Activated CD4-positive, alpha-beta memory T cell treated with anti-CD3 and anti-CD28 coated beads for 36 hours (primary cell): ENCODE measurements at places on chromosomes 2 and 18. TPM values are rescaled to one million over a fixed set of nuclear protein-coding genes. Genes with fewer than 3 reads are reported as not detected.

L3MBTL4 gene
- total RNA-seq, result 0.31 TPM

GRCh38 chr18:78596794-78597345 is 382.7 kb upstream of the SALL3 start:
- DNase-seq, result no peak

CKAP2L gene
- total RNA-seq, result 46.1 TPM

DNA sequence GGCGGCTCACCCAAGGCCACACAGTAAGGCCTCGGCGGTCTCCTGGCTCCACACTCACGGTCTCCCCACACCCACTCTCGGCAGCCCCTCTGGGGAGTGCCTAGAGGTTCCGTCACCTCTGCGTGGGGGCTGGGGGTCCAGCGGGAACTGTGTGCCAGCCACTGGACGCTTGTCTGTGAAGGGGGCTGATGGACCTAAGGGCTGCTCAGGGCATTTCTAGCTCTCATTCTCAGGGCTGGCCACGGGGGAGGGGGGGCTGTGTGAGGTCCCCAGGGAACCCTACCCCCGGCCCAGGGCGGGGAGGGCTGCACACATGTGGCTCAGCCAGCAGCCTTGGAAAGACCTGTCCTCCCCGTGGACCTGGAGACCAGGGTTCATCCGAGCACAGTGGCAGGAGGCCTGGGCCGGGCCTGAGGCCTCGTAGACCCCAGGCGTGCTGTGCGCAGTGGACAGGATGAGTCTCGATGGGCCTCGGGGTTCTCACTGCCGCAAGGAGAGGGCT is 27.1 kb upstream of the ODC1 start:
- no peak for DNase-seq

RTP5 gene
- total RNA-seq, result 0.10 TPM

- DNase-seq, result no peak
Observed at GRCh38 chr2:133431289-133431688, 137.0 kb downstream of the NCKAP5 start.

DNA sequence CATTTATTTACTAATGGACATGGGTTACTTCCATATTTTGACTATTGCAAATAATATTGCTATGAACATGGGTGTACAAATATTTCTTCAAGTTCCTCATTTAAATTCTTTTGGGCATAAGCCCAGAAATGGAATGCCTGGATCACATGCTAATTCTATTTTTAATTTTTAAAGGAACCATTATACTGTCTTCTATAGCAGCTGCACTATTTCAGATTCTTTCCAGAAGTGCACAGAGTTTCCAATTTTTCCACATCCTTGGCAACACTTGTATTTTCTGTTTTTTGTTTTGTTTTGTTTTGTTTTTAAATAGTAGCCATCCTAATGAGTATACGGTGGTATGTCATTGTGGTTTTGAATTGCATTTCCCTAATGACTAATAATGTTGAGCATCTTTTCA is 8.5 kb upstream of the RALBP1 start:
- DNase-seq, result no peak

DNA sequence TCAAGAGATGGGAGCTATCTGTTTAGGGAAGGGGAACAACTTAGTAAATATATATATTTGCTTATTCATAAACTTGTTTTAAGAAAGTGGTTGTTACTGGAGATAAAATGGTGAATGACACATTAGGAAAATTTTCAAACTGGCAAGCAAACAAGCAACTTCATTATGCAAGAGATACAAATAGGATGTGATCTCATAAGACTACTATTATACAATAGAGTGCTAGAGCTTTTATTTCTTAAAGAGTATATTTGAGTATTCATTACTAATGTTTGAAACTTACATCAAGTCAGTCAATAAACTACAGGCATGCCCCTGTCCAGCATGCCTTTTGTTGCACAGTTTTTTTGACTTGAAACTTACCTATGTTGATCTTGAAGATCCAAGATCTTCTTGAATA is 355.2 kb upstream of the KCNJ3 start:
- no peak for DNase-seq

DNA sequence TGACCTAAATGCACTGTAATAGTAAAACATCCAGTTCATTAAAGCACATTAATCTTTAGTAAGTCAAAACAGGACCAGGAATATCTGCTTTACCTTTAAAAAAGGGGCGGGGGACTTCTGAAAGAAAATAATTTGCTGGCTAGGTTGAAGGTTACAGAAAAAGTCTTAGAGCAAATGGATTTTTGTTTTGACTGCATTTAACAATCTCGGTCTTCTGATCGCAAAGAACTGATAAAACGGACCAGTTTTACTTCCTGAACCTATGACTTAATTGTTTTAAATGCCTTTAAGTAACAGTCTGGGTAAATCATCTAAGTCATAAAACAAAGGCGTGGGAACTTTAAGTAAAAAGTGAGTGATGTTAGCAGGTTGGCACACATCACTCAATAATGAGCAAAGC is 783 bp downstream of the BUB1 start:
- no peak for DNase-seq

- no peak for DNase-seq
Observed at GRCh38 chr2:67612576-67613042, 215.5 kb downstream of the ETAA1 start.

CYRIA gene
- 0.99 TPM for total RNA-seq

DNA sequence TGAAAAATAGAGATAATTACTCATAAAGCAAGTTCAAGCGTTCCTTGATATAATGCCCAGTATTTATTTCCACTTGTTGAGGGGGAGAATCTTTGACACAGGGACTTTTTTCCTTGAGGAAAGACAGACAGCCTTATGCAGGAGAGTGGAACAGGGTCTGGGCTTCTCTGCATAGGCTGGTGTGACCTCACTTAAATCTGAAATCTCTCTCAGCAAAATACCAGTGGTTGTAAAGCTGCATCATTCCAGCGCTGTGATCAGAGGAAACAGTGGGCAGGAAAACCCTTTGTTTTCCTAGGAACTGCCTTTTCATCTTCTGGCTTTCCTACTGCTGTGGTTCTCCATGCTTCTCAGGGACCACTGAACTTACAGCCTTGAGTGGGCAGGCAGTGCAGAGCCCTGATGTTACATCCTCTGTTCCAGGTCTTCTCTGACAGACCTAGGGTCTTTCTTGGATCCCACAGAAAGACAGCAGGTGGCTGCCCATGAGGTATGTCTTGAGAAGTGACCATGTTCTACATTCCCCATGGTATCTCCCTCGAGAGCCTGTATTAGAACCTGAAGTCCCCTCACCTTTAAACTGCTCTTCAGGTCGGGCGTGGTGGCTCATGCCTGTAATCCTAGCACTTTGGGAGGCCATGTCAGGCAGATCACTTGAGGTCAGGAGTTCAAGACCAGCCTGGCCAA is 17.6 kb upstream of the MAP4K4 start:
- no peak for DNase-seq

DNA sequence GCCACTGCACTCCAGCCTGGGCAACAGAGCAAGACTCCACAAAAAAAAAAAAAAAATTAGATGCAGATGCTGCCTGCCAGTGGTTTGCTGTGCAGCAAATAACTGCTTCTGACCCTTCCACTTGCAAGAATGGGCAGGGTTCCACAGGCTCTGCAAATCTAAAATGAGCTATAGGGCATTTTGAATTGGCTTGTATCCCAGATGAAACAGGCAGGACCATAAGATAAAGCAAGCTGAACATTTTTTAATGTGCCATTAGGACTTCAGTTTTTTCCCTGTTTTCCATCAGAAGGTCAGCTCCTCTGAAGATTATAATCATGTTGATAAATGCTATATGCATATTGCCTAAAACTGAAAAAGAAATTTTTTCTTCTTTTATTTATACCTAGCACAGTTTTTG is 15.7 kb upstream of the FZD7 start:
- no peak for DNase-seq

DNA sequence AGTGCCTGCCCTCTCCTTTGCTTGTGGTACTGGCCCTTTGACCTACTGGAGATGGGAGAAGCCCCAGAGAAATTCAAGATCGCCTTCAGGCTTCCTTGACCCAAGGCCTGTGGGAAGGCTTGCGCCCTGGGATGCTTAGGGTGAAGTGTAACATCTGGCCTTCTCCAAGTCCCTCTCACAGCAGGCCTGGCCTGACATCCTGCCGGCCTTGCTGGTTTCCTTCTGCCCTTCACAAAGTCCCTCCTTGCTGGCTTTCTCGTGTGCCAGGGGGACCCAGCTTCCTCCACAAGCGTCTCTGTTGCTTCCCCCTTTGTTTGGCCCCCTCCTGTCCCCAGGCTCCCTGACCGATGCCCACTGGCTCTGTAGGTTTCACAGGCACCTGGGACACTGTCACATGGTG is 26.4 kb downstream of the TCF7L1 start:
- DNase-seq, result no peak

GRCh38 chr18:832085-832681 is 20.1 kb upstream of the YES1 start:
- peak; percentile 40 for DNase-seq

DNA sequence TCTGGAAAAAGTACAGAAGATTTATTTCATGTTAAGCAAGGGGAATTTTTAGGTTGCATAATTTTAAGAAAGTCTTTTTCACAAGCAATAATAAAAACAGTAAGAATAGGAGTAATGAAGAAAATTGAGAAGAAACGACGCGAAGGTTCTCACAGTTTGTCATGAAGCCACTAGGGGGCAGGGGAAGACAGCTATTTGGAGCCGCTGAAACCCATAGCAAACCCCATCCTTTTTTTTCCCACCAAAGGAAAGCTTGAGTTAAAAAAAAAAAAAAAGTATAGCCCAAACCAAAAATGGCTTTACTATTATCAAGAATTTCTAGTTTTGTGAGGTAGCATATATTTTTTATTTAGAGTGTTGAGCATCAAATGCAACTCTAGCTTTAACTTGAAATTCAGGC is 300.9 kb downstream of the PHLPP1 start:
- DNase-seq, result peak; percentile 63

GRCh38 chr2:40147360-40147759 is 304.5 kb downstream of the SLC8A1 start:
- DNase-seq, result no peak

DNA sequence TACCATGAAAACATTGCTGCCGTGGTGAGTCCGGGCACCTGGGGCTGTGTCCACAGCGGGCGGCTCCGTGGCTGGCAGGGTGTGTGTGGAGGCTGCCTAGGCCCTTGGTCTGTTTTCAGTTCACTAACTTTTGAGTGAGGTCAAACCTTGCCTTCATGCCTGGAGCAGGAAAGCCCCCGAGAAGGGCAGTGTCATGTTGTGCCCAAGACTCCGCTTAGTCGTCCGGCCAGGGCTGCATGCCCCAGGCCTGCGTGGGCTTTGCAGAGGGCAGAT is 24.1 kb downstream of the MAL start:
- DNase-seq, result no peak

- DNase-seq, result no peak
Observed at GRCh38 chr2:200450288-200450687, 59.6 kb downstream of the KCTD18 start.

DNA sequence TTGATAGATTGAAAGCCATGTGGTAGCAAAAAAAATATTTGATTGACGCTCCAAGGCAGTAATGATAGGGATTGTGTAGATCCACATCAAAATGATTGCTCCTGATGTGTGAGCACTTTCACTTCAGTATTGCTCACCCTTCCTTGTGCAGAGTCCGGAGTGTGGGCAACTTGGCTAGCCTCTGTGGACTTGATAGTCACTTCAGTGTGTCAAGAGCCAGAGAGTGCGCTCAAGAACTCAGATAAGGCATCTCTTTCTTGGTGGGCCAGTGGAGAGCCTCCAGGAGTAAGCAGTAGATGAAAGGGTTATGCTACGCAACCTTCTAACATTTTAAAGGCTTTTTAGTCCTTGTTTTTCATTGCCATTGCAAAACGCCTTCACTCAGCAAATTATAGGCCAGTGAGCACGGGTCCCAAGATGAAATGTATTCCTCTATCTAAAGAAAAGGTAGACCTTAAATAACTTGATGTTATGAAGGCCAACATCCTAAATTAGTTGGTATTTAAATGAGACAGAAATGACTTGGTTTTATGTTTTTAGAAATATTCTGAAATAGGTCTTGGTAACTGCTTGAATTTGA is 84.4 kb downstream of the MEIS1 start:
- DNase-seq, result no peak

DNA sequence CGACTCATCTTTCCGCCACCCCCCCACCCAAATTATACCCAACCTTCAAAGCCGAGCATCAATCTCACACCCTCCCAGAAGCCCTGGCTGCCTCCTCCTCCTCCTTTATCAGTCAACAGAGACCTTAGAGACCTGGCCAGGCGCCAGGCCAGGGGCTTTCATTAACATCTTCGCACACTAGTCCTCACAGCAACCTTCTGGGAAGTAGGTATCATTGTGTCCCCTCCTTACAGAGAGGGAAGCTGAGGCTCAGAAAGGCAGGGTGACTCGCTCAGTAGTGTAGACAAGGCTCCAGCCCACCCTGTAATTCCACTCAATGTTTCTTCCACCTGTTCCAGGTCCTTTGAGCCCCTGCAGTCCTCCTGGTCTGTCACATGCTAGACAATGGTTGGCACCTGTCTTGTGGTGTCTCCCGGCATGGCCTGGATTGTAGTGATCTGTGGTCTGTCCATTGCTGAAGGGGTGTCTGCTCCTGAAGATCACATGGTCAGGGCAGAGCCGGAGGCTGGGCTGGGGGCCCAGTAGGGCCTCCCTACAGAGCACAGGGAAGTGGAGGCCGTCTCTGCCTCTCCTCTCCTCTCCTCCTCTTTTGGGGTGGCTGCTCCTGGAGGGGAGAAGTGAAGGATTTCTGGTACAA is 36.0 kb downstream of the KLHL29 start:
- no peak for DNase-seq

GTF3C2 gene
- 64.5 TPM for total RNA-seq

GRCh38 chr2:174054926-174055325 is 89.8 kb upstream of the SP3 start:
- no peak for DNase-seq

- DNase-seq, result peak; percentile 85
Observed at GRCh38 chr2:38722271-38723061, 28.7 kb downstream of the SRSF7 start.

GCG gene
- not detected for total RNA-seq

DNA sequence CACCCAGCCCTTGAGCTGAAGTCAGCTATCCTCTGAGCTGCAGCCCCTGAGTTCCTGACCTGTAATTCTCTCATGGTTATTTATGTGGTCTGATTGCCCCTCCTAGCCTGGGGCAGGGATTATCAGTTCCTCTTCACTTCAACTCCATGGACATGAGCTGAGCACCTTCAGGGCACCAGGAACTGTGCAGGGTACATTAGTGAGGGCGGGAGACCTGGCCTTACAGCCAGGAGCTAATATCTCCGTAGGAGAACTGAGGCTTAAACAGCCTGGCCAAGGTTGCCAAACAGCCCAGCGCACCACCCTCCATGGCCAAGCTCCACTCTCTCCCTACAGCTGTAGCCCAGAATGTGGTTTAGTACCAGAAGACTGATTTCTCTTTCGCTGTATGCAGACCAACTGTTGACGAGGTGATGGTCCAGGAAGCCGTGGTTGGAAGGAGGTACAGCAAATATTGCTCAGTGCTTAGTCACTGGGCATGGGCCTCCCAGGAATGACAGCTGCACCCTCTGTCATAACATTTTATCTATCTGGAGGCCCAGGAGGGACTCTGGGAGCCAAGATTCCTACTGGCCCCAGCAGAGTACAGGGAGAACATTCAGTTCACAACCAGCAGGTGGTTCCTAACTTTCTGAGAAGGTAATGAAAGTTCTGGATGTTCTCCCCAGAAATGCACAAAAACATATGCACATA is 228.7 kb upstream of the SIX2 start:
- DNase-seq, result peak; percentile 49
